NCI-H69 (cell line): ENCODE measurements at places on chromosomes 7 and 10.
A peak's percentile ranks its signal among the peaks of the same experiment; 100 is the strongest.

GRCh38 chr7:43838201-43838658 is 31.1 kb downstream of the MRPS24 start:
- DNase-seq: no peak

- peak; percentile 79 for DNase-seq
Observed at GRCh38 chr7:78326876-78327275, 528.3 kb downstream of the PHTF2 start.

DNA sequence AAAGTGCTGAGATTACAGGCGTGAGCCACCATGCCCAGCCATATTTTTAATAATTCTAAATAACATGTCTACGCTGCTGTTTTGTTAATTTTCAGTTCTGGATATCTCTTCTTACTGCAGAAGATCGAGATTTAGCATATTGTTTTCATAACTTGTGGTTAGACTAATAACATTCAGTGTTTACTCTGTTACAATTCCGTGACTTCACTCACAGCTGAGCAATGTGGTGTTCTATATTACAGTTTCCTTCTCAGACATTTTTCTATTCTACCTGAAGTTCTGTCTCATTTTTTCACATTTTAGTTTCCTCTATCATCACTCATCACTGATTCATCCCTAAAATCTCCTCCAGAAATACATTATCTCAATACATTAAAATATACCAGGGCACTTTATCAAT is 10.9 kb downstream of the RNF32 start:
- DNase-seq: no peak

- no peak for DNase-seq
Observed at GRCh38 chr7:140584195-140584851, 56.3 kb downstream of the DENND2A start.

- peak; percentile 42 for DNase-seq
Observed at GRCh38 chr10:101228153-101228965, 904 bp downstream of the LBX1 start.

DNA sequence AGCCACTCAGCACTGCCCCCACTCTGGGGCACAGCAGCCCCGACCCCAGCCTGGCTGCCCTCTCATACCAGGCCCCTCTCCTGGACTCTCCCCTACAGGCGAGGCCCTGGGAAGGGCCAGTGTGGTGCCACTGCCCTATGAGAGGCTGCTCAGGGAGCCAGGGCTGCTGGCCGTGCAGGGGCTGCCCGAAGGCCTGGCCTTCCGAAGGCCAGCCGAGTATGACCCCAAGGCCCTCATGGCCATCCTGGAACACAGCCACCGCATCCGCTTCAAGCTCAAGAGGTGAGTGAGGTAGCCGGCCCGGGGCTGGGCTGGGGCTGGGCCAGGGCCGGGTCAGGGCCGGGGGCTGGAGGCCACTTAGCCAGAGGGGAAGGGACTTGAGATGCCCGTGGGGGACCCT is 64.3 kb downstream of the GTF2IRD1 start:
- DNase-seq: no peak

GRCh38 chr7:21429021-21429420 is 1.1 kb downstream of the SP4 start:
- peak; percentile 47 for DNase-seq

DNA sequence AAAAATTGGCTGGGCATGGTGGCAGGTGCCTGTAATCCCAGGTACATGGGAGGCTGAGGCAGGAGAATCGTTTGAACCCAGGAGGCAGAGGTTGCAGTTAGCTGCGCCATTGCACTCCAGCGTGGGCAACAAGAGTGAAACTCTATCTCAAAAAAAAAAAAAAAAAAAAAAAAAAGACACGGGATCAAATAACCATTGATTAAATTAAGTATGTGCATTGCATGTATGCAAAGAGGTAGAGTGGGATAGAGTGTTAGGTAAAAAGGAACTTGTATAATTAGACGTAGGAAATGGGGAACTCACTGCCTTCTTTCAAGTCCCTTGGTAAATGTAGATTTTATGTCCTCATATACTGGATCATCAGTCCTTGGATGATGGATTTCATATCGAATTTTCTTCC is 13.1 kb downstream of the VCL start:
- DNase-seq: no peak

DNA sequence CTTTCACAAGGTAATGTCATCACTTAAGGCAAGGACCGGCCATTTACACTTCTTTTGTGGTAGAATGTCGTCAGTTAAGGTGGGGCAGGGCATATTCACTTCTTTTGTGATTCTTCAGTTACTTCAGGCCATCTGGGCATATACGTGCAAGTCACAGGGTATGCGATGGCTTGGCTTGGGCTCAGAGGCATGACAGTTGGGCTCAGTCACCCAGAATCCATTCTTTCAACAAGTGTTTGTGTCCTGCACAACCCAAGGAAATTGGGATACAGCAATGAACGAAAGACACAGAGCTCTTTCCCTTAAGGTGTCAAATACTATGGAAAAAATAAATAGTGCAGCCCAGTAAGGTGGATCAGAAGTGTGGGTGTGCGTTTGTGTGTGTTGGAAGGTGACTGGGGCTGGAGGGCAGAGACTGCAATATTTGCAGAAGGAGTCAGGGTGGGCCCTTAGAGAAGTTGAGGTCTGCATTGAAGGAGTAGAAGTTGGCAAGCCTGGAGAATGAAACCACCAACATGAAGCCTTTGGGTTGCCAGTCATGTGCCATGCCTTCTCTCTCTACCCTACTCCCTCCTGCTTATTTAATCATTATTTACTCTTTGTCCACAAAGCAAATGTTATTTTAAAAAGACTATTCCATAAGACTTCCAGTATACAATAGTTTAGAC is 222.8 kb upstream of the PRKCQ start:
- no peak for DNase-seq

DNA sequence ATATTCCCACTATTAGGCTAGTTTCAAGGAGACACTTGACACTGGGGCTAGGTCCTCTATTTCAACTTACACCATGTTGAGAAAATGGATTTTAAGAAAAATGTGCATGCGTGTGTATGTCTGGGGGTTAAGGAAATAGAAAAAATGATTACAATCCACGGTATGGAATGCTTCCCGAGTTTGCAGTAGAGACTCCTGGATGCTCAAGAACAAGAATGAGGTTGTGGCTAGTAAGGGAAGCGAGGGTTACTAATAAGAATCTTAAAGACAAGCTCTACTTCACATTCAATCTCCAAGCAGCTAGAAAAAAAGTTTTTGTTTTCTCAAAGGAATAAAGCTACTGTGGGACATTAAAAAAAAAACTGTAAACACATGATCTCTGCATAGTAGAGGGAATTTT is 54.7 kb downstream of the ANK3 start:
- DNase-seq: no peak

DNA sequence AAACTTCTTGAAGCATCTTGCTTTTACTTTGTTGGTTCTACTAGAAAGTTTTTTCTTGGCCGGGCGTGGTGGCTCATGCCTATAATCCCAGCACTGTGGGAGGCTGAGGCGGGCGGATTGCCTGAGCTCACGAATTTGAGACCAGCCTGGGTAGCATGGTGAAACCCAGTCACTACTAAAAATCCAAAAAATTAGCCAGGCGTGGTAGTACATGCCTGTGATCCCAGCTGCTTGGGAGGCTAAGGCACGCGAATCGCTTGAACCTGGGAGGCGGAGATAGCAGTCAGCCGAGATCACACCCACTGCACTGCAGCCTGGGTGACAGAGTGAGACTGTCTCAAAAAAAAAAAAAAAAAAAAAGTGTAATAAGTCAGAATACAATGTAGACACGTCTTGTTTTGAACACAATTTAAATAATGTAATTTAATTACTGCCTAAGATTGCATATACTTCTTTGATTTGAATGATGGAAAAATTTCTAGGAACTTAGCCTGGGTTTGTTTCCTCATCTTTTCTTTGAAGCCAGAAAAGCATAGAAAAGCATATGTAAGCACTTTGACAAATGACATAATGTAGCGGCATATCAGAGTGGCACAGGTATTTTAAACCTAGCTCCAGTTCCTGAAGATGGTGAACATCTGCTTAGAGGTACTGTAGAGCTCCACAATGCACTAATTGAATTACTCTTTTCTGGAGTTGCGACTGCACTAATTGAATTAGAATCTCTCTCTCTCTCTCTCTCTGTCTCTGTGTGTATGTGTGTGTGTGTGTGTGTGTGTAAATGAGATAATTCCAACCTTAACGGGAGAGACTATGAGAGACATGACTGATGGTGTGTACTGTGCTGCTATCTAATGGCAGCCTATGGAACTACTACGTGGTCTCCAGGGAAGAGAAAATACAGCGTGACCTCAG is 87.8 kb downstream of the BTRC start:
- DNase-seq: peak; percentile 87

DNA sequence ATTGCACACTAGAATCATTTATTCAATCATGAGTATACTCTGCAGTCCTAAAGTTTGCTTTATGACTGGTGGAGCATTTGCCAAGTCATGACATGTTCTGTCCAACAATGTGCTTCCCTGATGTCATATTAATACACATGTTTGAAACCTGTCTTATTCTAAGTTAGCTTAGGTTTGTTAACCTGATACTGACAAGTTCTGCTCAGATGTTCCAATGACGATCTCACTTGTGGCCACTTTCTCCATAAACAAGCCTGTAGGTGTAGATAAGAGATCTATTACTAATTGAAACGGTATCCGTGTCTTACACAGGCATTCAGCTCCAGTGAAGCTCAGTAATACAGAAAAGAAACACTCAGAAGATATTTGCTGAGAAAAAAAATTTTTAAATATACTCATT is 64.9 kb downstream of the GPR37 start:
- peak; percentile 26 for DNase-seq

DNA sequence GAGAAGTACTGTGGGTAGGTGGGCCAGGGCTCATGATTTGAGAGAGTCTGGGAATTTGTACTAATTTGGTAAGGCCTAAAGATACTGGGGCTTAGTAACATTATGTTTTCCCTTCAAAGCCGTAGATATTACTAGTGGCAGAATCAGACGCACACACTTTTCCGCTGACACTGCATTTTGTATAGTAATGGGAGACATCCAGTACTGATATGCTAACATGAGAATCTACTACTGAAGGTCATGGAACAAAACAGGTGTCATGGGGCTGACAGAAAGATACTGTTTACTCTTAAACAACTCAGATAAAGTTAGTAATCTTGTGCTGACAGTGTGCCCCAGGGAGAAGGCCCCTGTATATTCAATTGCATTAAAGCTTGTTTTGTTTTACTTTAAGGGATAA is 11.1 kb upstream of the GIMAP7 start:
- DNase-seq: no peak

- no peak for DNase-seq
Observed at GRCh38 chr7:48976253-48976652, 51.9 kb downstream of the CDC14C start.

DNA sequence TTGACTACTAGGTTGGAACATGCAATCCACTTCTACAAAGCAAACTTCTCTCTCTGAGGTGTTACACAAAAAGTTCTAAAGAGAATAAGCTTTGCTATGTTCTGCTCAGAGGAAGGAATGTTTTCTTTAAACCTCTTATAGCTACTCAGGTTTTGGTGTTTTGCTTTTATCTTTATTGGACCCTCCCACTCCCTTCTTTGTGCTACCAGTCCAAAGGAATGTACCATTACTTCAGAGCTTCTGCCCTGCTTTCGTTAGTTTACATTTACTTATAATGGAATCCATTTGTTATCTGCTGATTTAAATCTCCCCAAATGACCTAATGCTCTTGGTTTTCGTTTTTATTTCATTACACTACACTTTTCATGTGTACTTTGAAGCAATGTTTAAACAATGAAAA is 154.9 kb downstream of the ATE1 start:
- no peak for DNase-seq

- DNase-seq: no peak
Observed at GRCh38 chr7:107432261-107432660, 37.6 kb upstream of the GPR22 start.
